T47D (cell line): ENCODE measurements at places on chromosomes 2 and 18.

DNA sequence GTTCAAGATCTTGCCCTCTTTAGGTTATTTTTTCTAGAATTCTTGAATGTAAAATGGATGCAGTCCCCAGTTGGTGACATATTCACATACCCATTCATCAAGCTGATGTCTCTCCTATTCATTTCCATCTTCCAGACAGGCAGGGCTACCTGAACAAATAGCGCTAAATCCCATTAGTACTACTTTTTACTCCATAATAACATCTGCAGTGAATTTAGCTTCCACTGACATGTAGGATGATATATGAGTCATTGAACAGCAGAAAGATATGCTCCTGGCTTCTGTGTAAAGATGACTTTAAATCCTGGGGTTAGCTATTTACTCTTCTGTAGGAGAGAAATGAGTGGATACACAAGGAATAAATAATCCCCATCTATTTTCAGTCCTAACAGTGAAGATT is 194.7 kb downstream of the RND3 start:
- DNase-seq = no peak

DNA sequence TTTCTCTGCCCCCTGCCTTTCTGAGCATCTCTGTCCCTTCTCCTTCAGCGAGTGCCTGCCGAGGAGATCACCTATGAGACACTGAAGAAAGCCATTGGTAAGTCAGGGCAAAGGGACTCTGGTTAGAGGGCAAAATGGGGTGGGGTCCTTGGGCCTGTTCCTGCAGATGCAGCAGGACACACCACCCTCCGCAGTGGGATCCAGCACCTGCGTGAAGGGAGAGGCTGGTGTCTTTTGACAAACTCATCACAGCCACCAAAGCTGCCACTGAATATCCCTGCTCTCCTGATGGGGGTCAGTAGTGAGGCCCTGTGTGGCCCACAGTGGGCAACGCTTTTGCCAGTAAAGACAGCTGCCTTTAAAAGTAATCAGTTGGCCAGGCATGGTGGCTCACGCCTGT is 18.7 kb downstream of the POMC start:
- DNase-seq = no peak

- DNase-seq = no peak
Observed at GRCh38 chr18:74797577-74798151, 200.0 kb downstream of the ZNF407 start.

- DNase-seq = no peak
Observed at GRCh38 chr2:150046810-150047209, 440.7 kb downstream of the RND3 start.

GRCh38 chr2:28269019-28269784 is 123.5 kb upstream of the FOSL2 start:
- DNase-seq = peak; percentile 17

- no peak for DNase-seq
Observed at GRCh38 chr2:219551441-219552381, 7.9 kb downstream of the TMEM198 start.

DNA sequence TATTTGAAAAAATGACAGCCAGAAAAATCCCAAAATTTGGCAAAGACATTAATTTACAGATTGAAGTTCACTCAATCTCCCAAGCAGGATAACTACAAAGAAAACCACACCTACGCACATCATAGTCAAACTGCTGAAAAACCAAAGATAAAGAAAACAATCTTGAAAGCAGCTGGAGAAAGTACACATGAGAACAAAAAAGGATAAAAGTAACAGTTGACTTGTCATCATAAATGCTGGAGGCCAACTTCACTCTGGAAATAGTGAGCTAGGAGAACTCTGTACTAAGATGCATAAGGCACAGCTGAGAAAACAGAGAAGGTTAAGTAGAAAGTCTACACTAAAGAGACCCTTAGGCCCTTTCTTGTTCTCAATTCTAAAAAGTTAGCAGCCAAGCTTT is 73.1 kb downstream of the TLK1 start:
- DNase-seq = no peak

DNA sequence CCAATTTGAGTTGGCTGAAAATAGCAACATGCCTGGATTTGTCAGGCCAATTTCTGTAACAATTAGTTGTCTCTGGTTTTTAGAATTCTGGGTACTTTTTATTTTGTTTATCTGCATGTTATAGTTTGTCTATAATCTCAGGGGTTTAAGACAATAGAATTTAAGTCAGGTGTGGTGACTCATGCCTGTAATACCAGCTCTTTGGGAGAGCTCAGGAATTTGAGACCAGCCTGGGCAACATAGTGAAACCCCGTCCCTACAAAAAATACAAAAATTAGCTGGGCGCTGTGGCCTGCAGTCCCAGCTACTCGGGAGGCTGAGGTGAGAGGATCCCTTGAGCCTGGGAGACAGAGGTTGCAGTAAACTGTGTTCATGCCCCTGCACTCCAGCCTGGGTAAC is 114.4 kb upstream of the GLS start:
- no peak for DNase-seq

DNA sequence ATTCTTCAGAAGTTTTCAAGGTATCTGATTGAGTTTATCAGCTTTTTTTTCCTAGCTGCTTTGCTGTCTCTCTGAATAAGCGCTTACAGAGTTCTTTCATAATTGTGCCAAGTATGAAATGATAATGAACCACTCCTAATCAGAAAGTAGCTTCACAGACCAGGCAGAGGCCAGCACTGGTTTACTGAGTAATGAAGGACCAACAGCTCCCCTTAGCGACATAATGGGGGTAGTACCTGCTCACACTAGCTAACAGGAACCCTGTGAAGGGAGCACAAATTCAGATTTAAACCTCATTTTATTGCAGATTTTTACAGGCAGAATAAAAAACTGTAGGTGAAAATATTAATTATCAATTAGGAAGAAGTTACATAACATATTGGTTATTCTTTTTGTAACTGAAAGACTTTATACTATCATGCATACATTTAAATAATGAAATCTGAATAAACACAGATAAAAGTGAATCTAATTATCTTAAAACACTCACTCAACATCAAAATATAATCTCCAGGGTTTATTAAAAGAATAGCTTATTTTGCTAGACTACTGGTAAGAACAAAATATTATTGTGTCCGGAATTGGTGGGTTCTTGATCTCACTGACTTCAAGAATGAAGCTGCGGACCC is 53.7 kb upstream of the LRRC30 start:
- peak; percentile 45 for DNase-seq

DNA sequence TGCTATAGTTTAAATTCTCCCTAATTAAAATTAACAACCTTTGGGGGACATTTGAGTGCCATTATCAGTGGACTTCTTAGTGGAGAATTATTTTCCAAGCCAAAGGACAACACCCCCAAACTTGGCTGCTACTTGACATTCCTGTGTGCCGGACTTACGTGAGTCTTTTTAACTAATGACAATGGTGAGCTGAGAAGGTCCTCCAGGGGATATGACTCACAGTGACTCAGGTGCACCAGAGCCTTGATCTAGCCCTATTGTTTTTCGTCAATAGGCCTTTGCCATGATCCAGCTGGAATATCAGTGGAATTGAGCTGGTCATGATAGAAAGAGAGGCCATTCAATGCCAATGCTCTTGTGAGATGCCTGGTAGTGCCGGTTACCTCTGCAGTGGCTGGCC is 118.1 kb upstream of the CXCR4 start:
- no peak for DNase-seq

DNA sequence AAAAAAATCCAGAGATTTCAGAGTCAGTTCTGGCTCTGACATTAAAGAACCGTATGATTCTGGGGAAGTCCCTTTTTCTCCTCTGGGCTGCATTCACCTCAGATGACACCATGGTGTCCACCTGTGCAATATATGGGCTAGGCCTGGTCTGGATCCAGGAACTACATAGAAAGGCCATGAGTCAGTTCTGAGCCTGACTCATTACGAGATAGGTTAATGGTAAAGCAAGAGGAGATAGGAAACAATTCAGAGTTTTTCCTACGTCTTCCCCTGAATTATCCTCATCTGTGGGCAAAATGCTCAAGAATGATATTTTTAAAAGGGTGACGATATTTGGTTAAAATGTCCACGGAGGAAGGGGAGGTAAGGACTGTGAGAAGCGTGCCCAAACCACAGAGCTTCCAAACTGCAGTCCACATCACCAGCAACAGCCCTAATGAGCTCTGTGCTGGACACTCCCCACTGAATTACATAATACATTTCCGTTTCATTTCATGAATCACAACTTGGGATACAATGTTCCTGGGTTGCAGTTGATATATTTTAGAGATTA is 180.1 kb upstream of the OSR1 start:
- no peak for DNase-seq

DNA sequence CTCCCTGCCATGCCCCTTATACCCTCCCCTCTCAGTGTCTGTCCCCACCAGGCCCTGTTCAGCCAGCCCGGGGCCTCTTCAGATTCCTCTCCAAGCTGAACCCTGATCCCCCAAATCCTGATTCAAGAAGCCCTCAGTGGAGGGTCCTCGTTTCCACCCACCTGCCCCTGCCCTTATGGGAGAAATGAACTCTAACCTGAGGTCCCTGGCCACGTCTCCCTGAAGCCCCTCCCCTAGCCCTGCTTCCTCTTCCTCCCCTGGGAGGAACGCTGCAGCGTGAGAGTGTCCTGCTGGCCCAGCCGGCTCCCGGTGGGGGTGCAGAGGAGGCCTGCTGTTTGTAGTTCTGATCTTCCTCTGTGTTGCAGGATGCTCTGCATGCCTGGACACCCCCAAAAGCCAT is 56.7 kb upstream of the GLI2 start:
- no peak for DNase-seq

DNA sequence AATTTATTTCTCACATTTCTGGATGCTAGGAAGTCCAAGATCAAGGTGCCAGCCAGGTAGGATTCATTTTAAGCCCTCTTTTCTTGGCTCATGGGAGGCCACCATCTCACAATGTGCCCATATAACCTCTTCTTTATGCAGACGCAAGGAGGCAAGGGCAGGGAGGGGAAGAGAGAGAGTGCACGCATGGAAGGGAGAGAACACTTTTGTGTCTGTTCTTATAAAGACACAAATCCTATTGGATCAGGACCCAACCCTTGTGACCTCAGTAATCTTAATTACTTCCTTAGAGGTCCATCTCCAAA is 32.5 kb downstream of the CMPK2 start:
- no peak for DNase-seq

DNA sequence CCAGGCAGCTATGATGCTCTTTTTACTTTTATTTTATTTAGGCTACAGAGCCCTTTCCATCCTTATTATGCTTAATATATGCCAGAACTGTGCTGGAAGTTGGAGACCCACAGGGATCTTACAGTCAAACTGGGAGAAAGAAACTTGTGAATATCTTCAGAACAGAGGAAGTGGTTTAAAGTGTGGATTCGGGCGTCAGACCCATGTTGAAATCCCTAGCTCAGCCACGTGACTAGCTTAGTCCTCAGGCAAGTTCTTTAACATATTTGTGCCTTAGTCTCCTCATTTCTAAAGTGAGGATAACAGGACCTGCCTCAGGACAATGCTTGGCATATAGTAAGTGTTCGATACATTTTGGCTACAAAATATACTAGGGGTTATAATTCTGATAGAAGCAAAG is 59.1 kb downstream of the MAP3K20 start:
- DNase-seq = no peak

- peak; percentile 89 for DNase-seq
Observed at GRCh38 chr2:203340791-203341487, 12.7 kb downstream of the ABI2 start.

DNA sequence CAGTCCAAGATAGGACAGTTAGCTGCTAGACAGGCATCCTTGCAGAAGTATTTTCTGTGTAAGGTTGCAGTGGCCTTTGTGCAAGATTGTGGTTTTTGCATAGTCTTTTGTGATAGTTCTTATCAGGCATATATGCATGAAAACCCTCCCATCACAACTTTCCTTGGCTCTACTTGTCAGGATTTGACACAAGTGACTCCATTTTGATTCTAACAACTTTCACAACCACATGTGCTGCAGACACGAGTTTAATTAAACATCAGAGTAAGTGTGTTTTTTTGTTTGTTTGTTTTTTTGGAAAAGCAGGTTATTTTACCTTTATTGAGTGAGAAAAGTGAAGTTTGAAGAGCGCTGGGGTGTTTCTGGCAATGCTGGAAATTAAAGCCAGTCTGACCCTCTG is 902.0 kb upstream of the GCFC2 start:
- no peak for DNase-seq

DNA sequence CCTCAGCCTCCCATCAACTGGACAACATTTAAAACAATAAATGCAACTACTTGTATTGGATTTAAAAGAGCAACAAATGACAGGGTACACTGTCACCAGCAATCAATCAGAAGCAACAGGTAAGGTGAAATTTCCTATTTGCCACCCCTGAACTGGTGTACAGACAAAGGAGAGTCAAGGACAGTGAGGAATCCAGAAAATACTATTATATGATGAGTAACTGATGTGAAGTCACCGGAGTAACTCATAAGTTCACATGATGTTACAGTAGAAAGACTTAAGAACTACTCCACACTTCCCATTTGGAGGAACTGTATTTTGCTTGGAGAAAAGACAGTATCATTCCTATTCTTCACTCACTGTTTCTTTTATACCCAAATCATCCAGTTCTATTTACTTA is 4.1 kb upstream of the STAT1 start:
- no peak for DNase-seq

DNA sequence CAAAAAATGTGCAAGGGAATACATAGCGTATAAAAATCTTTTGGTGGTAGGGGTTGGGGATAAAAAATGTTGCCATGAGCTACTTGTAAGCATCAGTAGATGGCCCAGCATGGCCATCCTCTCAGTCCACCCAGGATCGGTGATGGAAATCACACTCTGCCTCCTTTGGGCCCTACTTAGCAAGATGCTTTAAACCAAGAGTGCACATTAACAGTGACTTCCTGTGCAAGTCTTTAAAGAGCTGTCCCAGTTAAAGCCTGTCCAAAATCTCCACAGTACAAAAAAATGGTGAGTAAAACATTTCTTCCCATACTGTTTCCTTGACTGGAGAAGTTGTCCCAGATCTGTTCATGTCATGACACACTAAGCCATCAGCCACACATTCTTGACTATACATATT is 18.0 kb downstream of the ANKRD44 start:
- DNase-seq = no peak

DNA sequence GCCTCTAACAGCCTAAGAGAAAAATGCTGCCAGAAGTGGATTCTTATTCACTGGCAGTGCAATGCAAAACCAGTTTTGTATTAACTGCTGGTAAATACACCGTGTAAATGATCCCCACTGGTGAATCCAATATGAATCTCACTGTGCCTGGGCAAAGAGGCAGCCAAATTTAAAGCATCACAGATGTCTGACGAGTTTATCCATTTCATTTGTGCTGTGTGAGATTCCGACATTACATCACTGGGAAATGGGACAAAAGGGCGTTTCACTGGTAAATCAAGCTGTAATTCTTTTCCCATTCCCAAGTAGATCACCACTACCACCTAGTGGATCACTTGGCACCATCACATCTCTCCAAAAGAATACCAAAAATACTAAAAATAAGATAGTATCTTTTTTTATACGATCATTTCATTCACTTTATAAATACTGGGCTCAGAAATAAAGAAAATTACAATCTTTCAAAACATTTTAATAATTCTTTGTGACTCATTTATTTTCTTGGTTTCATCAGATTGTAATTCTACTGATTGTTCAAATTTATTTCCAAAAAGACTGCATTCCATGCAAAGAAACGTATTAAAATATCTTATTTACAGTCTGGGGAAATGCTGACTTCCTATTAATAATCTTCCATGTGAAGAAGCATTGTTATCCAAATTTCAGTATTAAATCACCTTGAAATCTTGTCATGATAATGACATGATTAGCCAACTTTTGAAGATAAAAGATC is 125.6 kb downstream of the GRB14 start:
- DNase-seq = peak; percentile 67

GRCh38 chr2:62443886-62444285 is 62.1 kb downstream of the TMEM17 start:
- no peak for DNase-seq

GRCh38 chr2:106105151-106105922 is 88.8 kb downstream of the UXS1 start:
- no peak for DNase-seq

GRCh38 chr18:62152844-62153243 is 34.0 kb downstream of the PIGN start:
- DNase-seq = no peak
